ENCODE measurements at places on chromosomes 16 and 17.

GRCh38 chr16:54654429-54654828, 276.2 kb upstream of the IRX5 start:
- no peak for DNase-seq

DNA sequence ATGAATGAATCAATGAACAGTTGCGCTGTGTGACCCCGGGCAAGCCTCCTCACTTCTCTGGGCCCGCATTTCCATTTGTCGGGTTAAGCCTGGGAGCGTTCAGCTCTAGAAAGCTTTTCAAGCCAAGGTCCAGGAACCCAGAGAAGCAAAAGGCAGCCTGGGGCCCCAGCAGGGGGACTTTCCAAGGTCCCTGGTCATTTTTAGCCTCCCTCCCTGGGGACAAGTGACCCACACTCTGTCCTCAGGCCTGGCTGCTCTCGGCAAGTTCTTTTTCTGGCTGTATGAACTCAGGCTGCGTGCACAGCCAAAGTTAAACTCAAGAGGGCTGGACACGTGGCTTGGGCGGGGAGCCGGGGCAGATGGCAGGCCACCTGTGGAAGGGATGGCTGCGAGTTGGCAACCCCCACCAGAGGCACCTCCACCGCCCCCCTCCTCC, 41.4 kb upstream of the CIBAR2 start:
- DNase-seq, result no peak

DNA sequence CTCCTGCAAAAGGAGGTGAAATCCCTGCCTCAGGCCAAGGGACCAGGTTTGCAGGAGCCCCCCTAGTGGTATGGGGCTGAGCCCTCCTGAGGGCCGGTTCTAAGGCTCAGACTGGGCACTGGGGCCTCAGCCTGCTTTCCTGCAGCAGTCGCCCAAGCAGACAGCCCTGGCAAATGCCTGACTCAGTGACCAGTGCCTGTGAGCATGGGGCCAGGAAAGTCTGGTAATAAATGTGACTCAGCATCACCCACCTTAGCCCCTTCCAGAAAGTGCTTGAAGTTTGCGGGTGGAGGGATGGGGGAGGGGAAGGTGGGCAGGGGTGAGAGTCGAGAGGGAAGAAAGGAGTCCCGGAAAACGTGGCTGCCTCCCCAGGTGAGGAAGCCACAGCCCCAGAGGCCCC, 2.1 kb downstream of the MC1R start:
- DNase-seq, result no peak

DNA sequence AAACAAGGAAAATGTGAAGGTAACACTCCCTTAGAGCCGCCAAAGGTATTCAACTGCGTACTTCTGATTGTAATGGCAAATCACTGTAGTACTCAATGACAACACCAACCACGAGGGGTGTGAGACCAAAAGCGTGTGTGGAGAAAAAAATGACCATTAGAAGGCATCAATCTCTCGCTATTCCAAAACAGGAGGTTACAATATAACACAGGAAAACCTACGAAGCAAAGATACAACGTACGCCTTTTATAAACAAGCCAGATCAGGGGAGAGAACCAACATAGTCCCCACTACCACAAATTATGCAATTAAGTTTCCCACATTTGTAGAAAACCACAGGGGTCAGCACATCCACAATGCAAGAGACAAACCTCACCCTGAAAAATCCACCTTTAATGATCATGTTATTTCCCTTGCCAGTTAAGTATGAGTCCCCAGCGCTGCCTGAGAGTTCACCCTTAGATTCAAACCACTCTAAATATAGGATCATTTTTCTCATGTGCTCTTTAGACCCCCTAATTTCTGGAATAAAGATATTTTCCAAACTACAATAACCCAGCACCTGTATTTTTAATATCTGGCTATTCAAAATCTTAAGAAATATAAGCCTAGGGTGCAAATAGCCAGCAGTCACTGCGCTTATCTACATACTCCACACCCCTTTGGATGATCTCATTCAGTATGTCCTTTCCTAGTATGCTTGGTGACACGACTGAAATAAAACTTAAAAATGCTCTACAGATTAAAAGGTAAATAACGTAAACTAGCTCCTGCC, 12.4 kb downstream of the TEX14 start:
- no peak for DNase-seq

DNA sequence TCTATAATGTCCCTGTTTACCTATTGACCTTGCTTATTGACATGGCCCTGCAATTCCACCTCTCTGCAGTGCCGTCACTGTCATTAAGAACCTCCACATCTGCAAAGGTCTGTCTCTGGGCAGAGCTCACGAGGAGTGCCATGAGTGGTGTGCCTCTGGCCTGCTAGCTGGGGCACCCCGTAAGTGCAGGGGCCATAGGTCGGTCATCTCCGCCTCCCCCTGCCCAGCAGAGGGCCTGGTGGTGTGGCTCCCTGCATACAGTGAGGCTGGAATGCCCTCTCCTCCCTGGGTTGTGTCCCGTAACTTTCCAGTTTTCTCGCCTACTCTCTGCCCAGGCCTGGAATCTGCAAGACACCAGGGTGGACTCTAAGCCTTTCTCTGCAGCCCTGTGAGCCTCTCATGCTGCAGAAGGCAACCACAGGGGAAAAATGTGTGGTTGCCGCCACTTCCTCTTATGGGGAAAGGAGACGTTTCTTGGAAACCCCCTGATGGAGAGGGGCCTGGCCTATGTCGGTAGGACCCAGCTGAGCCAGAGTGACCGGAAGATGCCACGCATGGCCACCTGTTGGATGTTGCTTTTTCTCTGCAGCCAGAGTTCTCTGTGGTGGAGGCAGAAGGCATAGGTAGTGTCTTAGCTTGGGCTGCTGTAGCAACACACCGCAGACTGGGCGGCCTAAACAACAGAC, 2.7 kb upstream of the SNX20 start:
- peak; percentile 74 for DNase-seq

GRCh38 chr17:9431620-9432019, 144.0 kb downstream of the STX8 start:
- DNase-seq, result no peak

- DNase-seq, result no peak
Observed at GRCh38 chr17:2227025-2227699, 76.4 kb downstream of the SMG6 start.

DNA sequence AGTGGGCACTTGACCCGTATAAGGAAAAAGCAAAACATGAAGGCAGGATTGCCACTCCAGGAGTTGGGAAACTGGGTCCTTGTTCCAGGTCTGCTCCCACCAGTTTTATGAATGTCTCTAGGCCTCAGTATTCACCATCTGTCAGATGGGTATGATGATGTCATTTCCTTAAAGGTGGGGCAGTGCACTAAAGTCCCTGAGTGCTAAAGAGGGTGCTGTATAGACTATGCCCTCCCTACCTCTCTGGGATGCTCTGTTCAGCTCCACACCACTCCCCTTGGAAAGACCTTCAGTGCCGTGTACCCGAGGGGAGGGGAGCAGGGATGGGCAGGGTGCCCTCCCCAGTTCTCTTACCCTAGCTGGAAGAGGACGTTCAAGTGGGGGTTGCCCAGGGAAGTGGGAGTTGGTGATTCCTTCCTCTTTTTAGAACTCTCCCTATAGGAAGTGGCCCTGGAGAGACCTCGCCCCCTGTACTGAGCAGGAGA, 2.2 kb downstream of the LASP1 start:
- no peak for DNase-seq

DNA sequence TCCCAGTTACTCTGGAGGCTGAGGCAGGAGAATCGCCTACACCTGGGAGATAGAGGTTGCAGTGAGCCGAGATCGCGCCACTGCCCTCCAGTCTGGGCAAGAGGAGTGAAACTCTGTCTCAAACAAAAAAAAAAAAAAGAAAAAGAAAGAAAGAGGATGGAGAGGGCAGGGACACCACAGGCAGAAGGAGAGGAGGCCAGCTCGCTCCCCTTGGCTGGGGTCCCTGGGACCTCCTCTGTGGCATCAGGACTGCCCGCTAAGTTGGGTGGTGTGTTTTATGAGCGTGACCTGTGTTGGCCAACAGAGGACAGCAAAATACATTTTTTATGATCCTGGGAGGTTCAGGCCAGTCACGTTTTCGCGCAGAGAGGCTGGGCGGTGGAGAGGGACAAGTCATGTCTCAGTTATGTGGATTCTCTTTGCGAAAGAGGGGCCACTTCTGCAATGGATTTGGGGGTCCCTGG, 229.6 kb downstream of the MRTFB start:
- peak; percentile 68 for DNase-seq

DNA sequence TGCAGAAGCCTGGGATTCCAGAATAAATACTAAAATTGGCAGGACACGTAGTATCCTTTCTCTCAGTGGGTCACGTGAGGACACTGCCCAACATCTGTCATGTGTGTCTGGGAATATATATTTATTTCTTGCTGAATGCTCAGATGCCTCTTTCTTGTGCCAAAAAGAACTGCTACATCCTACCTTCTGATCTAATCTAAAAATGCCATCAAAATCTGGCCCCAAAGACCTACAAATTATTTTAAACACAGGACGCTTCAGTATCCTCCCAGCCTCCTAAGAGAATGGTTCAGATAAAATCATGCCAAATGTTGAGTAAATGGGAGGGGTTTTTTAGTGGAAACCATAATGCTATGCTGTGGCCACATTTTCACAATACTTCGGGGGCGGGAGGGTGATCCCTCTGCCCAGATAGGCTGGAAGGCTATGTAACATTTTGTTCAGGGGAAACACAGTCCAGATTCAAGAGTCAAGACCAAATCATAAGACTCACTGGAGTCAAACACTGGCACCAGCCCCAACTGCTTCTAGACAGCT, 22.9 kb upstream of the CORO6 start:
- DNase-seq, result peak; percentile 26

- no peak for DNase-seq
Observed at GRCh38 chr17:62715882-62716390, 88.5 kb downstream of the MRC2 start.

DNA sequence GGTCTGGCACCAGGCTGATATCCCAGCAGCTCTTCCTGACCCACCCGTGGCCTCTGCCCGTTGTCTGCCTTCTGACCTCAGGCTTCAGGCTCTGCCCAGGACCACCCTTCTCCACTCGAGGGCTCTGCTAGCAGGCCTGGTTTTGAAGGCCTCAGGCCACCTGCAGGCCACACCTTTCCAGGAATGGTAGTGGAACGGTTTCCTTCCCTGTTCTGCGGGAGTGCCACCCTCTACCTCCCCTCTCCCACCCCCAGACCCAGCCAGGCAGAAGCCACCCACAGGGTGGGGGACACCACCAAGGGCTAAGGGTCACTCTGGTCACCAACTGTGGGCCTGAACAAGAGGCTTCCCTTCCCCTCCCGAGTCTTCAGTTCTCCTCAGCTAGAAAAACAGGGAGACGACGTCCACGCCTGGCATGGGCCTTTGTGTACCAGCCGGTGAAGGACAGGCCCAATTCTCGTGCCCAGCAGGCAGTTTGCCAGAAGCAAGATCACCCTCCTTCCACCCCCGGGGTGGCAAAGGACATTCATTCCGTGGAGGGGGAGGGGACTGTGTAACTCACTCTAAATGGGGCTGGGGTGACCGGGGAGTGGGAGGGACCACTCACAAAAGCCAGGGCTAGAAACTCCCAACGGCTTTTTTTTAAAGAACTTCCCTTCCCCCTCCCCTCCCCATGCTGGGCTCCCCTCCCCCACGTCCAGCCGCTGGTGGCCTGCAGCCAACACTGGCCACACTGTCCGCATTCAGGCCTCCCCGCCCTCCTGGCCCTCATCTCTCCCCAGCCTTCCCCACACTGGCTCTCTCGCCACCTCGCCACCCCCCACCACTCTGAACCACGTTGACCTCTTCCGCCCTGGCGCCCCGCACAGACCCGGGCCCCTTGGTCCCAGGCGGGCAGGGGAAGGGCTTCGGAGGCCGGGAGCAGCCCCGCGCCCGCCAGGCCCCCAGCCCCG, 7.7 kb downstream of the CBX4 start:
- no peak for DNase-seq

GRCh38 chr16:11752856-11753255, 10.2 kb upstream of the TXNDC11 start:
- no peak for DNase-seq

Data from activated CD4-positive, alpha-beta T cell treated with anti-CD3 and anti-CD28 coated beads for 36 hours (primary cell).